Stimulated activated naive CD4-positive, alpha-beta T cell (primary cell): ENCODE measurements at places on chromosomes 3 and 15.

- DNase-seq = no peak
These were observed 8.6 kb upstream of the ISG20 start for GRCh38 chr15:88630141-88630721.

DNA sequence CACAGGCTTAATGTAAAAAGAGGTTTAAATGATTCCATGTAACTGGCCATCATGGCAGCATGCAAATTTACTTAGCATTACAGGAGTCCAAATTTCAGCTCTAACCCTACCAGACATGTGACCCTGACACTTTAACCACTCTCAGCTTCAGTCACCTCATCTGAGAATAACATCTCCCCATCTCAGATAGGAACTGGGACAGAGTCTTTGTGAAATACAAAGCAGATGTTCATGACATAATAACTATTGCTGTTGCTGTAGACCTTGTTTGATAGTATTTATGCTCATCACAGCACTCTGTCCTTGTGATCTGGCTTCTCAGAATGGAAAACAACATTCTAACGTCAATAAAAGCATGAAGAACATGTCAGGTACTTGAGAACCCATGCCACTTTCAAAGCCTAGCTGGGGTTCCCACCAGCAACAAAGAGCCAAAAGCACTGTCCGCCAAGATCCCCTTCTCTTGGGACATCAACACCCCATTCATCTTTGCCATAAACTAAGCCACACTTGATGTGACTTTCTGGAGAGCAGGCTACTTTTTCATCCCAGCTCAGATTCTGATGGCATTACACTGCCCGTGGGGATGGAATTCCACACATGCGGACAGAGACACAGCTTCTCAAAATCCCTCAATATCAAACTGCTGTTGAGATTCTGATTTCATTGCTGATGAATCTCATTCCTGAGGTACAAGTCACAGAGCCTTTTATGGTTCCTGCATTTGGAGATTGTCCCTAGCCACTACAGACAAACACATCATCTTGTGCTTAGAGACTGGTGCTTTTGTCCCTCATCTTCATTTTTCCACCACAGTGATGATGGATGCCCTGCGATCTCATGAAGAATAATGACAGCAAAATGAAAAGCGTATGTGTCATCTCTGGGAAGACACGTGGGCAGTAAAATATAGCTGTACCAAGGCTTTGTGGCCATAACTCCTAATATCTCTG lies 202.7 kb downstream of the TNIK start:
- peak; percentile 25 for DNase-seq

DNA sequence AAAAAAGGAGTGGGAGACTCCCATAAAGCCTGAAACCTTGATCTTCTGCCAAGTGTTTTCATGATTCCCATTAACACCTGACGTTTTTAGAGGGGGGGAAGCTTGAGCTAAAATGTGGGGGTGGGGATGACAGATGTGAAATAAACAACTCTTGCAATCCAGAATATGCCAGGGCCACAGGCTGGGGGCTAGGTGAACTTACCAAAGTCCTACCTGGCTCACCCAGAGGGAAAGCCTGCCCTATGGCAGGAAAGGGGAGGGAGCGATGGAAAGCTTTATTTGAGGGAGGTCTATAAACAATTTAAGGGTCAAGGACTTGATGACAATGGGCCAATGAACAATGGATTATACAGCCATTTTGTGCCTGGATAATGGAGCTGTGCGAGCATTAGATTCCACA lies 108.3 kb downstream of the LRIG1 start:
- DNase-seq = no peak

GRCh38 chr3:177521305-177521704 lies 324.0 kb upstream of the TBL1XR1 start:
- DNase-seq = no peak

DNA sequence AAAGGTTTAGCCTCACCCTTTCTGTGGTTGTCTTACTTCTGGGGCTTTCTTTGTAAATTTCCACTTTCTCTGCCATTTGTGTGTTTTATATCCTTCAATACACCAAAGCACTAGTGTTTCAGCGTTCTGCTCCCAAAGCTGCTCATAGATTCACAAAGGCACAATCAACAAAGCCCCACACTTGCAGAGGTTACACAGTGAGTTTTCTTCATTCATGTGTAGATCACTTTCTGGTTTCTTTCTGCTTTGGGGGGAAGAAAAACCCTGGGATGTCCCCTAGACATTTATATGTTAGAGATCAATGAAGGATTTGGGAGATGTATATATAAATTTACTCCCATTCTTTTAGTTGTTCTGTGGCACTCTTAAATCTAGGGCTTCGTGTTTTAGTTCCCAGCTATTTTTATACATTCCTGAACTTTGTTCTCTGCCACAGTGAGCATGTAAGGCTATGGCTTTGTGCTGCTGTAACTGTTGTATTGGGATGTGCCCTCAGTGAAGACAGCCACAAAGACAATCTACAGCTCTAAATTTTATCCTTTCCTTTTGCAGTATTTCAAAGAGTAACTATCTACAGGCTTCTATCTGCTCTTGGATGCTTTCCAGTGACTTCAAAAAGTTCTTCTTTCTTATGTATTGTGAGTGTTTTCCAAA lies 636.5 kb downstream of the ZBBX start:
- no peak for DNase-seq

- DNase-seq = no peak
These were observed 58.9 kb upstream of the LINGO1 start for GRCh38 chr15:77691607-77692006.

DNA sequence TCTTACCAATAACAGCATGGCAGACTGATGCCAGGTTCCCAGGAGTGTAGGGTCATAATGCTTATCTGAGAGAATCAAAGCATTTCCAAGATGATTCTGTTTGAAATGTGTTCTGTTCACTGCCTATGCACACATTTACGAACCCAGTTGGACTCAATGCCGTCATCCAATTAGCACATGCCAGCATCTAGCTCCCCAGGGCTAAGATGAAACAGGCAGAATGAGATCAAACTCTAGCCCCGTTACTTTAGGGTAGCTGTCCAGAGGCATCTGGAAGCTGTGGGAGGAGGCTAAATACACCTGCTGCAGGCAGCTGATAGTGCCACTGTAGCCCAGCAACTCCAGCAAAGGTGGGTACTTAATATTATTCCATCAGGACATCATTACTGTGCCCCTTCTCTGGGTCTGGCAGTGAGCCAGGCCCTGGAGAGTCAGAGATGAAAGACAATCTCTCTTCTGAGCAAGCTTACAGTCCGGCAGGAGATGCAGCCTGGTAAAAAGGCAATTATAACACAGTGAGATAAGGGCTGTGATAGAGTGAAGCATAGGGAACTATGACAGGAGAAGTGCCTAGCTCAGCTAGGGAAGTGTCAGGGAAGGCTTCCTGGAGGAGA lies 156.4 kb upstream of the PPP2R3A start:
- no peak for DNase-seq

GRCh38 chr3:190903156-190903555 lies 40.7 kb upstream of the GMNC start:
- no peak for DNase-seq

GRCh38 chr15:95972041-95972553 lies 358.4 kb upstream of the NR2F2 start:
- no peak for DNase-seq

- no peak for DNase-seq
These were observed 14.8 kb downstream of the GK5 start for GRCh38 chr3:142210608-142211007.

DNA sequence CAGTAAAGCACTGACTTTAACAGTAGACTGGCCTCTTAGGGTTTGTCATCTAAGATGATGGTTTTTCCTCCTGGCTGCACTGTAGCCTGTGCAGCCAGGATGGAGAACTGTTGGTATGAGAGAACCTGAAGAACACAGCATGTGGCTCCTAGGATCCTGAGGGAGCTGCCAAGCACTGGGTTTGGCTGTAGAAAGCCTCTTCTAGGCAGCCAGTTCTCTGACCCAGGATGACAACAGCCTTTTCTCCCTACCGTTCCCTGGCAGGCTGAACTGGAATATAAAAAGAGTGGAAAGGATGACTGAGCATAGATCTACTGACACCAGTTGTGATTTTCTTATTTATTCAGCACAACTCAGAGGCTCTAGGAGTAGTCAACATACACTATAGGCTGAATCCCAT lies 34.3 kb upstream of the MANF start:
- no peak for DNase-seq

GRCh38 chr3:190826018-190826417 lies 36.5 kb downstream of the GMNC start:
- no peak for DNase-seq

DNA sequence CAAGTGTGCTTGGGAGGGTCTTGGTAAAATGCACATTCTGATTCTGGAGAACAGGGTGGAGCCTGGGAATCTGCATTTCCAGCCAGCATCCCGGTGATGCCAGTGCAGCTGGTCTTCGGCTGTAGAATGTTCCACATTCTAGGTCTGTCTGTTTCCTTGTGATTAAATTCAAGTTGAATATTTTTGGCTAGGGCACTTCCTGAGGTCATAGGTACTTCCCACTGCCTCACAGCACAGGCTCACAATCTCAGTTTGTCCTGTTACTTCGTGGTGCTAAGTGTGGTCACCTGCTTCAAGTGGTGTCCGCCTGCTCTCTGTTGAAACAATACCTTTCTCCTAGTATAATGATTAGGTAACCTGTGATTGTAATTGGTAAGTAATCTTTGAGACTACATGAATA lies 40.1 kb downstream of the FLNB start:
- no peak for DNase-seq

GRCh38 chr3:43525941-43526607 lies 95.7 kb downstream of the ANO10 start:
- no peak for DNase-seq

DNA sequence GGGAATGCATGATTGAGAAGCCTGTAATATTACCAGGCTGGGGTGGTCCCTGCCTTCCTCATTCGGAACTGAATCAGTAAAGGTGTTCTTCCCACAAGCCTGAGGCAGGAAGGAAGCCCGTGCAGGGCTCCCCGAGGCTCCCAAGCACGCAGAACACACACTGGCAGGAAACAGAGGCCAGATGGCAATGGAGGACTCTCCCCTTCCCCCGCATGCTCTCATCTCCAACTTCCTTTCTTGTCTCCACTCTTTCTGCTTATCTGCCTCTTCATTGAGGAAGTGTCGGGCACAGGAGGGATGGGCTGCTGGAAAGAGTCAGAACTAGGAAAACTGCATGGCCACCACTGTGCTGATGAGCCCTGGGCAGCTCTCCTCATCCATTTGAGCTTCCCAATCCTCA lies 123.5 kb downstream of the NUP210 start:
- DNase-seq = no peak

DNA sequence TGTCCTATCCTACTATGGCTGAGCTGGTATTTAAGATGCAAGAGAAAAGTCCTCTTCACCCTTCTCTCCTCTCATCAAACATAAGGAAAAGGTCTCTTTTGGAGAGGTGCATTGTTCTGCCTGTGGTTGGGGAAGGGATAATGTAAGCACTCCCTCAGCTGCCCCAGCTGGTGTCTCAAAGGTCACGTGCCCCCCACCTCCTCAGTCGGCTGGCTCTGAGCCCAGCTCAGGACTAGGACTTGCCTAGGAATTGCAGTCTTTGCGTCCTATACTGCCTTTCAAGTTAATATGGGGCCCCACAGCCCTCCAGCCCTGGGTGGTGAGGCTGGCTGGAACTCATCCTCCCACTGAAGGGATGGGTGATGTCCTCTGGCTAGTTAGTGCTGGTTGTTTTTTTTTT lies 29.7 kb downstream of the OR4F15 start:
- DNase-seq = no peak

GRCh38 chr15:88908697-88909621 lies 4.2 kb downstream of the MFGE8 start:
- no peak for DNase-seq

DNA sequence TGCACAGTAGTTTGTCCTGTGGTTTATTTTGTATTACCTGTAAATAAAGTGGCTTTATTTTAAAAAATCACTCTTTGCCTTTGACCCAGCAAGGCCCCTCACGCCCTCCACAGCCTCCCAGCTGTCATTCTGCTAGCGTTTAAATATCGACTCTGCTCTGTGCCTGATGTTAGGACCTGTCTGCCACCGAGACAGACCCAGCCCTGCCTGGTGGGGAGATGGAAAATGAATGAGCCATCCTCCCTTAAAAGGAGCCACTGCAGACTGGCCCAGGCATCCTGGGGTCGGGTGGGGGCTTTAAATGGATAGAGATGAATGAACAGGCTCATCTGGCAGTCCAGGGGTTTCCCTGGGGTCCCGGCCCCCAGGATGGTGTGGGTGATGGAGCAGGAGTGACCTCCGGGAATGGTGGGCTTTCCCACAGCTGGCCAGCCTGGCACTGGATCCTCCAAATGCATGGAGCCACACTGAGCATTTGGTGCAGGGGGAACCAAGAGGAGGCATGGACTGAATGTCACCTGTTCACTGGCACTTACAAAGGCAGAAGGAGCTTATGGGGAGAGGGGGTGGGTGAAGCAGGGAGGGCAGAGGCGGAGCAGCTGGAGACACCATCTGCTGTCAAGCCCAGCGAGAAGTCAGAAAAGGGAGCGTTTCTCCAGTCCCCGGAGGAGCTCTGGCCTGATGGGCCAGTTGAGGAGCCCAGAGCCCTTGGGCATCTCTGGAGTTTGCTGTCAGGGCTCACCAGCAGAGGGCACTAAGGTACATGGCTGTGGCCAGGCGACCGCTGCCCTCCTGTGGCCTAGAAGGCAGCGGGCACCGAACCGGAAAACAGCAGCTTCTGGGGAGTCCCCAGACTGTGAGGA lies 11.9 kb downstream of the GRM2 start:
- no peak for DNase-seq

GRCh38 chr15:91925794-91926193 lies 72.3 kb downstream of the SLCO3A1 start:
- DNase-seq = no peak
